B cell (primary cell): ENCODE measurements at places on chromosomes 5 and 9. TPM values are rescaled to one million over a fixed set of nuclear protein-coding genes. Genes with fewer than 3 reads are reported as not detected.

- DNase-seq, result peak; percentile 58
Observed at GRCh38 chr5:158876263-158876942, 223.3 kb downstream of the EBF1 start.

DNA sequence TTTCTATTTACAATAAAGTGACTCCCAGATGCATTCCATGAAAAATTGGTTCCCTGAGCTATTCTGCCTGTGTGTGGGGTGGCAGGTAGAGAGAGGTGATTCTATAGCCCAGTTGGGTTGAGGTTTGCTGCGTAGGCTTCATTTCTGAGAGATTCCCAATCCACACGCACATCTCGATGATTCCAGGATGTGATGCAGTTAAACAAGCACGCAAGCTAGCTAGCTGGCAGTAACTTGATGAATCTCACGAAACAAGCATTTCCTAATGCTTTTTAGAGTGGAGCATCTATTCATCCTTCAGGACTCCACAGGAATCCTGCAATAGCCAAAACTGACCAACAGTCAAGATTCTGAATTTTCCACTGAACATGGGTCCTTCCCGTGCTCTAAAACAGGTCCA is 43.8 kb upstream of the CER1 start:
- no peak for DNase-seq

The ADGRV1 gene
- 0.10 TPM in 1 of 2 replicates, not detected in the other for total RNA-seq

GRCh38 chr5:149127394-149127955 is 13.8 kb upstream of the ABLIM3 start:
- DNase-seq, result no peak

- no peak for DNase-seq
Observed at GRCh38 chr5:110264661-110265060, 461.8 kb downstream of the TMEM232 start.

The FBLL1 gene
- not detected in 2 replicates for total RNA-seq

The ARL14EPL gene
- 0.34 TPM in 1 of 2 replicates, not detected in the other for total RNA-seq

GRCh38 chr5:132008163-132008473 is 3.3 kb downstream of the ACSL6 start:
- DNase-seq, result no peak

DNA sequence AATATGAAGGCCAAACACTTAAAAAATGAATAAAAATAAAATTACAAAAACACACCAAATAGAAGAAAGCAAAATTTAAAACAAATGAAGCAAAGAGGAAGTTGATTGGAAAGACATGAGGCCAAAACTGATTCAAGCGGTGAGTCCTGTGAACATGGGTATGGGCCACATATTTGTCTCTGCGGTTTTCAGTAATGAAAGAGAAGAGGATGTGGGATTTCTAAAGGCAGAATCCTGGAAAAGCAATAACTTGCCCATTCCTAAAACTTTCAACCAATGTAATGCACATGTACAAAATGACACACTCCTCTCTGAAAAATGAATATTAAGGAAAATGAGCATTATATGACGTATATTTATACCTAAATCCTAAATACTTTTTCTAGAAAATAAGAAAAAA is 263.7 kb downstream of the SEMA5A start:
- no peak for DNase-seq

The NMUR2 gene
- not detected in 2 replicates for total RNA-seq

GRCh38 chr5:92930057-92930456 is 651.0 kb downstream of the NR2F1-AS1 start:
- no peak for DNase-seq
